ENCODE measurements at places on chromosomes 3 and 15.

- no peak for DNase-seq
Measured at GRCh38 chr15:40234783-40235182, 4.1 kb upstream of the PAK6 start.

DNA sequence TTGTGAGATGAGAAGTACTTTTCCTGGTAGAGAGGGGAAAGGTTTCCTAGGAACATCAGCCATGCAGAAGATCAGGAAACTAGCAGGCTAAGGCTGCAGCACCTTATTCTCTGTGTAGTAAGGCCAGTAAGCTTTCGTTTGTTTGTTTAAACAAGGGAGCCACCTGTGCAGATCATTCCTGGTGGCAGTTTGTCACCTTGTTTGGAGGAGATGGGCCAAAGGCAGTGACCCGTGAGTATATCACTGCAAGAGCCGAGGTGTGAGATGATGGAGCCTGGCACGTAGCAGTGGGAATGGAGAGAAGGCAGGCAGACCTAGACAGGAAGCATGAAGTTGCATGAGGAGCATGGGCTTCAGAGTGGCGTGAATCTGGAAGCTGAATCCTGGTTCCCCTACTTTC is 19.6 kb downstream of the ATG7 start:
- DNase-seq = no peak

GRCh38 chr15:91624353-91624968 is 229.0 kb upstream of the SLCO3A1 start:
- no peak for DNase-seq

- DNase-seq = no peak
Measured at GRCh38 chr3:138467931-138468330, 33.5 kb downstream of the ESYT3 start.

DNA sequence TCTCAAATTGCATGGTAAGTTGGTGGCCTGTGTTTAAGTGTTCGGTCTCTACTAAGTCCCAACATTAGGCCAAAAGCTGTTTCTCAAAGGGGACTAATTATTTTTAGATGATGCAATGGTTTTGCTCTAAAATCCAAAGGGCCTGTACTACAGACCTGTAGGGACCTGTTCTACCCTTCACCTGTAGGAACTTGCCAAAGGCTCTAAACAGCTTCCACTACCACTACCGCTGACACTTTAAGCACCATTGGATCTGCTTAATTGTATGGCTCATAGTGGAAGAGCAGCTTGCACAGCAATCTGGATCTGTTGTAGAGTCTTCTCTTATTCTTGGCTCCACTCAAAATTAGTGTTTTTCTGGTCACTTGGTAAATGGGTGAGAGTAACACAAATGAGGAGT is 346.8 kb downstream of the EPHA6 start:
- DNase-seq = no peak
